ENCODE measurements at places on chromosomes 4 and X. TPM values are rescaled to one million over a fixed set of nuclear protein-coding genes. Genes with fewer than 3 reads are reported as not detected.

Gene CSAG3
- polyA plus RNA-seq, result not detected

Gene ETDA
- polyA plus RNA-seq, result 0.75 TPM

Gene UCP1
- polyA plus RNA-seq, result 0.25 TPM

Gene HMX1
- not detected for polyA plus RNA-seq

Gene SLC9A7
- 2.3 TPM for polyA plus RNA-seq

GRCh38 chr4:149715822-149716585 lies 99.6 kb downstream of the IQCM start:
- DNase-seq, result no peak

GRCh38 chr4:104064646-104065577 lies 345.1 kb upstream of the TACR3 start:
- DNase-seq, result peak; percentile 36

DNA sequence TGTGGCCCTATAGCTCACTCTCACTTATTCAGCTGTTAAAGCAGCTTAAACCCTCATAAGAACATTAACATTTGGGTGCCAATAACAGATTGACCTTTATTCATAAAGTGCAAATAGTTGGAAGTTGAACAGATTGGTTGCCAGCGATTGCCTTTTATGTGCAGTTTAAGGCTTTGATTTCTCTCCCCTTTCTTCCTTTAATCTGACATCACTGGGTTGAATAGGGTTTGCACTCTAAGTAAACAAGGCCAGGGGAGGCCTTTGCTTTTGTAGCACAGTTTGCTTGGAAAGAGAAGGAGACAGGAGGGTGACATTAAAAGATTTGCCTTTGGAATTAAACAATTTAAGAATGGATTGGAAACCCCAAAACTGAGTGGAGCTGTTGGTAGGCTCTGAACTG lies 114.3 kb downstream of the NKX6-1 start:
- DNase-seq, result no peak

DNA sequence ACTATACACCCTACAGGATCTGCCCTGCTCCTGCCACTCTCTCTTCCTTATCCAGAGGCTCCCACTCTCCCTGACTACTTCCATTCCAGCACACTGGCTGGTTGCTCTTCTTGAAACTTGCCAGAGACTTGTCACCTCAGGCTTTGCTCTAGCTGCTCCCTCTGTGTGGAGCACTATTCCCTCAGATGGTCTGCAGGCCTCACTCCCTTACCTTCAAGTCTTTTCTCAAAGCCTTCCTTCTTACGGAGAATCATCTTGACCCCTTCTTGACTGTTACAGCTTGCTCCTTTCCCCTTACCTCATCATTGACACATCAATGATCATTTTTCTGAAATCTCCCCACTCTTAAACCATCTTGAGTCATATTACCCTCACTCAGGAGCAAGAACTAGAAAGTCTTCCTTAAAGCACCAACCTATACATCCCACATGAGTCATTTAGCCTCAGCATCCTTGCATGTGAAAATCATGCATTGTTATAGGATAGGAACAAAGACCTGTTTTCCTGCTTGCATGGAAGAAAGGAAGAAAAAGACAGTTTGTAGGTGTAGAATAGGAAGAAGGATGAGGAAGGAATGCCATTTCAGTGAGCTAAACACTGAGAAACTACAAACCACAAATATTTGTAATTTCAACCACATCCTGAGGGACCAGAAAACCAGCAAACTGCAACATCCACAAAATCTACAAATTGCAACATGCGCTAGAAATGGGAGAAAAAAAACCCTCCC lies 55.7 kb downstream of the ANTXR2 start:
- no peak for DNase-seq

GRCh38 chrX:15170927-15171326 lies 99.0 kb downstream of the ASB9 start:
- DNase-seq, result no peak

GRCh38 chr4:165433529-165433928 lies 54.7 kb downstream of the CPE start:
- DNase-seq, result no peak

DNA sequence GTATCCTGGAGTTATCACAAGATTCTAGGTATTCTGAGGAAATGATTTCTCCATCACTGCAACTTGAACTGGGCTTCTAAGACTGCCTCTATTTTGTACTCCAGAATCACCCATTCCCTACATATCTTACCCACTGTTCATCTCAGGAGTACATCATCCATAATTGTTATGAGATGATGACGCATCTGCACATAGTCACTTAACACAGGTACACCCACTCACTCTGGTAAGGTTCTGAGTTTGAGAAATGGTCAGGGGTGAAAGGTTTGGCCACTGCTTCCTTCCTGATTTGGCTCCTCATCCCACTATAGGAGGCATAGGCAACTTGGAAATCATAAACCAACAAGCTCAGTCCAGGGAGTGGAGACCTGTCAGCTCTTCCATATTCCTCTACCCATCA lies 143.9 kb downstream of the GLRA2 start:
- DNase-seq, result no peak

DNA sequence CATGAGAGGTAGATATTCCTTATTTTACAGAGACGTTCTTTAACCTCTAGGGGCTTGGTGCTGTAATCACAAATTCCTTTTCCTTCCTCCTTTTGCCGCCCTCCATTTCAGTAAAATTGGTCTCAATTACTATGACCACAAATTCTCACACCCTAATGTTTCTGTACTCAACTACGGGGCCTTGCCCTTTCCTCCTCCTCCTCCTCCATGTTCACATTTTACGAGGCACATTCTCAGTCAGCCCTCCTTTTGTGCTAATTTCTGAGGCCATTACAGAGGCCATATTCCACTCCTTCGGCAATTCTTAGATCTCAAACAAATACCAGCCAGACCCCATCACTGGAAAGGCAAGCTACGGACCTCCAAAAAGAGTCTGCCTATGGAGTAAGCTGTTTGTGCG lies 92.1 kb downstream of the SH3KBP1 start:
- DNase-seq, result no peak

- no peak for DNase-seq
These were observed 37.1 kb downstream of the GK start for GRCh38 chrX:30690330-30690729.

GRCh38 chr4:100422894-100423293 lies 94.9 kb downstream of the EMCN start:
- DNase-seq, result no peak

DNA sequence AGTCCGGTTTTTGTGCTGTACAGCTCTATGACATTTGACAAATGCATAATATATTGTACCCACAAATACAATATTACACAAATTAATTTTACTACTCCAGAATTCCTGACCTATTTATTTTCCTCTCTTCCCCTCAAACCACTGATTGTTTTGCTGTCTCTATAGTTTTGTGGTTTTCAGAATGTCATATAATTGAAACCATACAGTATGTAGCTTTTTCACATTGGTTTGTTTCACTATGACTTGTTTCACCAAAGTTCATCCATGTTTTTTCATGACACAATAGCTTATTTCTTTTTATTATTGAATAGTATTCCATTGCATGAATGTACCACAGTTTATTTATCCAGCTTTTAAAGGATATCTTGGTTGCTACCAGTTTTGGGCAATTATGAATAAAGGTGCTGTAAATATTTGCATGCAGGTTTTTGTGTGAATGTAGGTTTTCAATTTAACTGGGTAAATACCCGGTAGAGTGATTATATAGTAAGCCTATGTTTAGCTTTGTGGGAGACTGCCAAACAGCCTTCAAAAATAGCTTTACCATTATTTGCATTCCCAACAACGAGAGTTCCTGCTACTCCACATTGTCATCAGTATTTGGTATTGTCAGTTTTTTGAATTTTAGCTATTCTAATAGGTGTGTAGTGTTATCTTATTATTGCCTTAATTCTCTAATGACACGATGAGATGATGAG lies 25.9 kb downstream of the RNF175 start:
- no peak for DNase-seq

DNA sequence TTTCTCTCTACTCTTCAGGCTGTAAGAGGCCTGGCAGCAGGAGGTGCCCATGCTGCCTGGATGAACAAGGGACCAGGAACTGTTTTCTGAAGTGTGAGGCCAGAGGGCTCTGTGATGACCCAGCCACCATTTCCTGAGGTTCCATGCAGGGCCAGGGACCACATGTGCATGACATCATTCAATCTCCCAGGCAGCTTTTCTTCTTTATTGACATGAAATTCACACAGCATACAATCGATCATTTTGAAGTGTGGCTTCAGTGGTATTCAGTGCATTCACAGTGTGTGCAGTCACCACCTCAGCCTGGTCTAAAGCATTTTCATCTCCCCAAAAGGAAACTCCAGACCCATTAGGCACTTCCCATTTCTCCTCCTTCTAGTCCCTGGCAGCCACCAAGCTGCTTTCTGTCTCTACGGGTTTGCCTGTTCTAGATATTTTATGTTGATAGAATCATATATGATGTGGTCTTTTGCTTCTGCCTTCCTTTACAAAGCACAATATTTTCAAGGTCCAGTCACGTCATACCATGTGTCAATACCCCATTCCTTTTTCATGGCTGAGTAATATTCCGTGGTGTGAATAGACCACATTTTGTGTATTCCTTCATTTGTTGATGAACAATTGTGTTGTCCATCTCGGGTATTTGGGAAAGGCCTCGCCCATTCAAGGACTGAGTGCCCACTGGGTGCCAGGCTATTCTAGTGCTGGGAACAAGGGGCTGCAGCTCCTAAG lies 93.1 kb downstream of the PSAPL1 start:
- no peak for DNase-seq

DNA sequence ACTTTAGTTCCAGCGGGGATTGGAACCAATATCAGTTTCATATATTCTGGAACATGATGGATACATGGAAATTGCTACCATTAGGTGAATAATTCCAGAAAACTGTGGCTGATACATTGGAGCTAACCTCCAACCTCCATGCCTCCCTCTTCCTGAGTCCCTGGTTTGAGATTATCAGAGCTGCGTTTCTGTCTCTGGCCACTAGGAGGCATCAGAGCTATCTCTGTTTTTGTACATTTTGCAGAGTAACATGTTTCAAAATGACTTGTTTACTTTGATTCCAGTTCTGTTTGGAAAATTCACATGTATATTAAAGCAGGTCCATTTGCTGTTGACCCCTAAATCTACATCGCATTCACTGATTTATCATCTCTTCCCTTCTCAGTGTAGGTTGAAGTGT lies 2.4 kb upstream of the RAB40AL start:
- DNase-seq, result no peak

- no peak for DNase-seq
These were observed 158.3 kb downstream of the PALLD start for GRCh38 chr4:168655182-168655581.

DNA sequence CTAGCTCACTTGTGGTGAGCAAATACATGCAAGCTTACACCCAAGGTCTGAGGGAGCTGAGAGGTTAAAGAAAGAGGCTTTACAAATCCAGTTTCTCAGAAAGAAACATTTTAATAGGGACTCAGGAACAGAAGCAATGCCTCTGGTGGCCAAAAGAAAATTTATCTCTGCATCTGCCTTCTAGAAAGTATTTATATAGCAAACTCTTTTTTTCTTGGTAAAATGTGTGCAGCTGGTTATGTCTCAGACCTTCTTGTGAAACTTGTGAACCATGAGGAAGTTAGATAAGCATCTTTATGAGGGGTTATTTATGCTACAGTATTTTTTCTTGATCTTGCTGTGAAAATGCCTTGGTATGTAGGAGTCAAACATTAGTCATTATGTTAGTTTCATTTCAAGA lies 48.5 kb upstream of the CYSLTR1 start:
- DNase-seq, result no peak

GRCh38 chr4:15455290-15455689 lies 14.4 kb upstream of the CC2D2A start:
- no peak for DNase-seq

All from right lung (tissue), 10 donors.